PC-9 (cell line): ENCODE measurements at places on chromosomes 13 and 19. TPM values are rescaled to one million over a fixed set of nuclear protein-coding genes. Genes with fewer than 3 reads are reported as not detected.

Gene SLC1A5
- 218 and 264 TPM in 2 replicates for total RNA-seq

Gene ARL11
- 3.5 and 3.7 TPM in 2 replicates for total RNA-seq

Gene NLRP5
- not detected in 2 replicates for total RNA-seq

Gene ZNF573
- 5.5 and 7.9 TPM in 2 replicates for total RNA-seq

Gene NFIX
- 19.7 and 24.2 TPM in 2 replicates for total RNA-seq

Gene MAP4K1
- 3.5 and 6.8 TPM in 2 replicates for total RNA-seq

Gene TEAD2
- total RNA-seq = 55.5 and 55.6 TPM in 2 replicates

Gene MAU2
- 46.1 and 55.2 TPM in 2 replicates for total RNA-seq

Gene TSSK6
- total RNA-seq = 2.0 and 3.3 TPM in 2 replicates

Gene PPAN
- total RNA-seq = 38.4 and 41.0 TPM in 2 replicates

Gene FUT2
- 8.7 and 9.6 TPM in 2 replicates for total RNA-seq

Gene WDR87
- total RNA-seq = not detected in 2 replicates

Gene BCAM
- 146 and 199 TPM in 2 replicates for total RNA-seq

Gene CNFN
- total RNA-seq = 4.9 and 7.8 TPM in 2 replicates

Gene NLRP9
- not detected in 2 replicates for total RNA-seq

Gene TMEM205
- total RNA-seq = 80.3 and 90.6 TPM in 2 replicates

Gene TEX26
- total RNA-seq = not detected in 2 replicates

Gene CYP2F1
- total RNA-seq = not detected in 2 replicates

Gene RINL
- total RNA-seq = 10.3 and 14.6 TPM in 2 replicates

Gene SIGLEC5
- total RNA-seq = not detected in 2 replicates

Gene BICRA
- total RNA-seq = 9.6 and 14.4 TPM in 2 replicates

Gene PDE4A
- total RNA-seq = 8.9 and 10.4 TPM in 2 replicates

Gene ITGBL1
- total RNA-seq = 52.5 and 62.8 TPM in 2 replicates
